ENCODE measurements at places on chromosomes 16 and 17.
A peak's percentile ranks its signal among the peaks of the same experiment; 100 is the strongest.

DNA sequence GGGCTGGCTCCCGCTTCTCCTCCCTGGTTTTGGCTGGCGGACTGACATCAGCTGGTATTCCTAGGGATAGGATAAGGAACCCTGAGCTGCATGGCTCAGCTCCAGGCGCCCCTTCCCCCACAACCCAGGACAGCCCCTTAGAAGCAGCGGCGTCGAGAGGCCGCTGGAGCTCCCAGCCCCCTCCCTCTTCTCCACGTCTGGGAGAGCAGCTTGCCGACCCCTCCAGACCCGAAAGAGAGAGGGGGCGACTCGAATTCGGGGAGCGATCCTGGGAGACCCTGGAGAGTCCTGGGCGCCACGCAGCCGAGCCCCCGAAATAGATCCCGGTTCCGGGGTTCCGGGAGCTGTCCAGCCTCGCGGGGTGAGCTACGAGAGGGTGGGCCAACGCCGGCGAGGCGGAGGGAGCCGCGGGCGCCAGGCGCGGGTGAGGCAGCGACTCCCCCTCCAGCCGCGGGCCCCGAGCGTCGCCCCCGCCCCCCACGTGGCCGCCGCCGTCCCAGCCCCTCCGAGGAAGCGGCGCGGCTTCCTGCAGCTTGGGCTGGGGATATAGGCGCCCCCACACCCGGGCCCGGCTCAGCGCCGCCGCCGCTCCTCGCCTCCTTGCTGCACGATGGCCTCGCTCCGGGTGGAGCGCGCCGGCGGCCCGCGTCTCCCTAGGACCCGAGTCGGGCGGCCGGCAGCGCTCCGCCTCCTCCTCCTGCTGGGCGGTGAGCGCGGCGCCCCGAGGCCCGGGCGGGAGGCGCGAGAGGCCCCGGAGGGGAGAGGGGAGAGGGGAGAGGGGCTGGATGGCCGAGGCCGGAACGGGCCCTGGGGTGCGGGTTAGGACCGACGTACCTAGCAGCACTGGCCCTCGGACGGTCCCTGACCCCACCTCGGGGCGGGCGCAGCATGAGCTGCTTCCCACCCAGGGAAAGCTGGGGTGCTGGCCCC is at the start of gene RAMP2:
Gene RAMP2 (plus strand): TSS at position 576 of the 930 bp plus-strand sequence. CDS start 35 bp downstream, at position 611.
- no peak for DNase-seq

- DNase-seq = no peak
Observed at GRCh38 chr16:11402051-11402744, 56.9 kb downstream of the RMI2 start.

DNA sequence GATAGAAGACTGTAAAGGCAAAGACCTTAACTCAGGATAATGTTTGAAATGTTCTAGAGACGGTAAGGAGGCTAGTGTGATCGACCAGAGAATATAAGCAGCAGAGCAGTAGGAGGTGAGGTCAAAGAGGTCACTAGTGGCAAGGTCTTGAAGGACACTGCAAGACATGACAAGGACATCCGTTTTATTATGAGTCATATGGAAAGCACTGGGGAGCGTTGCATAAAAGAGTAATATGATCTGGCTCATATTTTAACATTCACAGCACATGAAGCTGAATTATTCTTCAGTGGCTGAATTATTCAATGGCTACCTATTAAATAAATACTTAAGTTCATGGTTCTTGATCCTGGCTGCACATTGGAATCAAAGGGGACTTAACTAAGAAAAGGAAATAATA is 123.7 kb downstream of the SOX9 start:
- DNase-seq = peak; percentile 2

- peak; percentile 96 for DNase-seq
Observed at GRCh38 chr17:44906010-44906646, 6.9 kb upstream of the EFTUD2 start.

Data from fibroblast of mammary gland (primary cell).